ENCODE measurements at places on chromosomes 6 and 20. TPM values are rescaled to one million over a fixed set of nuclear protein-coding genes. Genes with fewer than 3 reads are reported as not detected.

Gene EFCAB8
- total RNA-seq = not detected

Gene ZSCAN23
- not detected for total RNA-seq

Gene KCNK16
- not detected for total RNA-seq

Gene MTHFD1L
- 45.7 TPM for total RNA-seq

Gene PROKR2
- not detected for total RNA-seq

Gene FAM83B
- total RNA-seq = not detected

Gene TSPO2
- not detected for total RNA-seq

Measured in A549 treated with Hydrocortisone at 1 μM for 4 hours (cell line).